ENCODE measurements at places on chromosomes 12 and 14.
A peak's percentile ranks its signal among the peaks of the same experiment; 100 is the strongest.

DNA sequence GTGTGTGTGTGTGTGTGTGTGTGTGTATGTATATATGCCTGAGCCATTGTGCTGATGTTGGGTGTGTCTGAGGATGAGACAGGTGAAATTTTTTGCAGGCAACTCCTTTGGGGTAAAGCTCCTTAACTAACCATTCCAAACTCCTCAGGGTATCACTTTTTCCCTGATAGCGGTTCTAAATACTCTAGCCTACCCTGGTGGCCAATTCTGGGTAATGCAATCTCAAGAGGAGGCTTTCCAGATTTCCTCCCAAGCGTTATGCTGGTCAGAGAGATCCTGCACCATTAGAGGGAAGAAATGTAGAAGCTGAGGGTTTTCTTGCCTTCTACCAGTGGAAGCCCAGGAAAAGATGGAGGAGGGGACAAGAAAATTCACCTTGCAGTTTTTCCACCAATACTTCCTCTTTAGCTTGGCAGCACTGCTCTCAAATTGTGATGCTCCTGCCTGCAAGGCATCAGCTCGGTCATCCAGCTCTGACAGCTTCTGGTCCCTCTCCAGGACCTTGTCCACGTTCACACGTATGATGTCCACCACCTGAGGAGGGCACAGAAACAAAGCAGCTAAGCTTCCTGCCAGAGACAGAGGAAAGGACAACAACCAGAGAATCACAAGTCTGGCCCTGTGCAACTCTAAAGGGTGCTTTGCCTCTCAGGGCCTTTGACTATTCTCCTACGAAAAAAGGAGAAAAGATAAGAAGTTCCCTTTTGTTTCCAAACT, 4.9 kb downstream of the VAMP1 start:
- H3K27ac ChIP-seq: no peak overlapping the region
- peaks cover 20% of the 10 kb centered on the region for H3K36me3 ChIP-seq
- peaks cover 12% of the 10 kb centered on the region for H3K4me1 ChIP-seq

DNA sequence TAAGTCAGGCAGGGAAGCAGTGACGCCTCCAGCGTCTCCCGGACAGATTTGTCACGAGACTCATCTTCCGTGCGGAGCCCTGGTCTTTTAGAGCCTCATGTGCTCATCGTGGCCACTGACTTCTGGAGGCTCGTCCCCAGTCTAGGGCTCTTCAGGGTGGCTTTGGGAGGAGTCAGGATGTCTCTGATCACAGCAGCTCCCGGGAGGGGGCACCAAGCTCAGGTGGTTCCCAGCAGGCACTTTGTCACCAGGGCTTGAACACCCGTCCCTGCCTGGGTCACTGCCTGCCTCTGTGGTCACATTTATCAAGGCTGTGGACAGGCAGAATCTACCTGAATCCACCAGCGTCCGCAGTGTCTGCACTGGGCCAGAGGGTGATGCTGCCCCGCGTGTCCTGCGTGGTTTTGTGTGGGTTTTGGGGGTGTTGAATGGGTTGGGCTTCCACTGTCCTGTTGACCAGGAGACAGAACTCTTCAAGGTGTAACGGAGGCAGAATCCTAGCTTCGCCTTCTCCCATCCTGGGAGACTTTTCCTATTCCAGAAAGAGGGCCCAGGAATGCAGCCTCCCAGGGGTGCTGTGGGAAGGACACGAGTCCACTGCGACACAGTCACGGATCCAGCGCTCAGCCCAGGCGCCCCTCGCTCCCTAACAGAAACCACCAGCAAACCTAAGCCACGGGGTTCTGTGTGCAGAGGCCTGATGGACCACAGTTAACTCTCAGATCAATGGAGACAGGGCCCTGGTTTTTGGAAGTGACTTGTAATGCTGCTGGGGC, 132.3 kb downstream of the ADGRD1 start:
- H3K27ac ChIP-seq: no peak overlapping the region
- peaks cover 55% of the 10 kb centered on the region for H3K4me1 ChIP-seq
- H3K36me3 ChIP-seq: peaks cover 5% of the 10 kb centered on the region
- no peak for DNase-seq

GRCh38 chr14:104642540-104642868, 37.9 kb upstream of the TMEM179 start:
- DNase-seq: no peak
- H3K27ac ChIP-seq: no peak overlapping the region
- peaks cover 46% of the 10 kb centered on the region for H3K27me3 ChIP-seq
- H3K36me3 ChIP-seq: peaks cover 9% of the 10 kb centered on the region
- peaks cover 14% of the 10 kb centered on the region for H3K4me1 ChIP-seq
- H3K4me3 ChIP-seq: no peak overlapping the region

DNA sequence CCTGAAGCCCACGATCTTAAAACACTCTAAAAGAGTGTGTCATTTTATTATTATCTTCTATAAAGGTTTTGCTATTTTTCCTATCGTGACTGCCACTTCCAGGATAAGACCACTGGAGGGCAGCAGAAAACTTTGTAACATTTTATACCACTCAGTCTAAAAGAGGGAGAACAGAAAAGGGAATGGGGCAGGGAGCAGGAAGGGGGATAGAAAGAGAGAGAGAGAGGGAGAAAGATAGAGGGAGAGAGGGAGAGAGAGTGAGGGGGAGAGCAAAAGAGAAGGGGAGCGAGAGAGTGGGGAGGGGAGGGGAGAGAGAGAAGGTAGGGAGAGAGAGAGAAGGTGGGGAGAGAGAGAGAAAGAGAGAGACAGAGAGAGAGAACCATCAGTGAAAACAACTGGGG, 2.0 kb upstream of the ART4 start:
- peak; percentile 39 for DNase-seq
- H3K27me3 ChIP-seq: peaks cover 7% of the 10 kb centered on the region
- H3K4me3 ChIP-seq: no peak overlapping the region
- H3K4me1 ChIP-seq: peaks cover 38% of the 10 kb centered on the region
- no peaks in the 10 kb centered on the region for H3K36me3 ChIP-seq

- peaks cover 23% of the 10 kb centered on the region for H3K27me3 ChIP-seq
- no peaks in the 10 kb centered on the region for H3K4me1 ChIP-seq
- H3K4me3 ChIP-seq: no peak overlapping the region
- no peaks in the 10 kb centered on the region for H3K36me3 ChIP-seq
- no peak for DNase-seq
- H3K27ac ChIP-seq: no peak overlapping the region
Observed at GRCh38 chr12:119071638-119072231, 90.4 kb downstream of the SRRM4 start.

- peaks cover 35% of the 10 kb centered on the region for H3K27me3 ChIP-seq
- no peak for DNase-seq
- no peak overlapping the region for H3K27ac ChIP-seq
- H3K36me3 ChIP-seq: no peaks in the 10 kb centered on the region
- peaks cover 34% of the 10 kb centered on the region for H3K4me1 ChIP-seq
Observed at GRCh38 chr14:104278214-104278534, 139.8 kb downstream of the KIF26A start.

- no peak overlapping the region for H3K27ac ChIP-seq
- no peak for DNase-seq
- H3K27me3 ChIP-seq: peaks cover 8% of the 10 kb centered on the region
- H3K36me3 ChIP-seq: no peaks in the 10 kb centered on the region
Observed at GRCh38 chr14:99541677-99542470, 60.7 kb downstream of the CCNK start.

DNA sequence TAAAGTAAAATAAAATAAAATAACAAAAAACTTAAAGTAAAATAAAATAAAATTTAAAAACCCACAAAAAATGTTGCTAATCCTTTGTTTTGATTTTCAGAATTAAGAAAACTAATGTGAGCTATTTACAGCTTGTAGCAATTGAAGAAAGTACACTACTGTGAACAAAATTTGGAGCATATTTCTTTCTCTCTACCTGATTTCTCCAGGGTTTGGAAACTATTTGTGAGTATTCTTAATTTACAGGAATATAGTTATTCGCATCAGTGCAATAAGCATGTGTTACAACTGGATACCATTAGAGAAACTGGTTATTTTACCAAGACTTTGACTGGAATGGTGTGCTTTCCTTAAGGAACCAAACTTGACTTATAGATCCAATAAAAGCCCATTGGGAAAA, 86.1 kb upstream of the CNOT2 start:
- no peaks in the 10 kb centered on the region for H3K4me1 ChIP-seq
- DNase-seq: no peak
- no peaks in the 10 kb centered on the region for H3K27me3 ChIP-seq
- no peak overlapping the region for H3K4me3 ChIP-seq

DNA sequence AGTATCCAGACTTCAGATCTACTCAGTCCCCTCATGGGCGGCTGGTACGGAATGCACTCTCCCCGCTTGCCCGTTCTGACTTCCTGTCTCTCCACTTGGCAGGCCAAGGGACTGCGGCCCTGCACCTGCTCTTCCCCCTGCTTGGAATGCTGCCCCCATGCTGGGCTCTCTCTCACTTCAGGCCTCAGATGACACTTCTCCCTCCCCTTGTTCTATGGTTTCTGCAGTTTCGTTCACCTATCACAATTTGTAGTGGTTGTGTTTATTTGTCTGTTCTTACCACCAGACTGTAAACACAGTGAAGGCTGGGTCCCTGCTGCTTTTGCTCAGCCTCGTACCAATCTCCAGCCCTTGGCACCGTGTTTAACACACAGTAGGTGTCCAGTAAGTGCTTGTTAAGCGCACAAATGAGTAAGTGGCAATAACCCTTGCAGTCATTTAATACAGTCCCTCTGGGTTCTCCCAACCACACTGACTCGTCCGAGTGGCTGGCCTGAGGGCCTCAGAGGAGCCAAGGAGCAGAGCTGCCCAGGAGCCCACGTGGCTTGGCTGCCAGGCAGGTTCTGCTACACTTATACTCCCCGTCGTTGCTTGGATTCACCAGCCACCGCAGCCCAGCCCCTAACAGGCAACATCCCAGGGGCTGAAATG, 11.8 kb downstream of the SLC6A12 start:
- H3K27me3 ChIP-seq: peaks cover 88% of the 10 kb centered on the region
- peaks cover 43% of the 10 kb centered on the region for H3K4me1 ChIP-seq
- H3K4me3 ChIP-seq: peak overlapping the region; percentile 78

DNA sequence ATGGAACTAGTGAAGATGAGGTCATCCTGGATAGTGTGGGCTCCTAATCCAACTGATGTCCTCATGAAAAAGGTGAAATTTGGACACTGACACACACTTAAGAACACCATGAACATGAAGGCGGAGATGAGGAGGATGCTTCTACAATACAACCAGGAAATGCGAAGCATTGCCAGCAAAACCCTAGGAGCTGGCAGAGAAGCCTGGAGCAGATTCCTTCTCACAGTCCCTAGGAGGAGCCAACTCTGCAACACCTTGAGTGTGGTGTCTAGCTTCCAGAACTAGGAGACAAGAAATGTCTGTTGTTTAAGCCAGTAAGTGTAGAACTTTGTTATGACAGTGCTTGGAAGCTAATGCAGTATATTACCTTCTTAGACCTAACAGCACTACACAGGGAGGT, 191.9 kb upstream of the PWP1 start:
- peaks cover 8% of the 10 kb centered on the region for H3K36me3 ChIP-seq
- no peak overlapping the region for H3K4me3 ChIP-seq
- H3K27ac ChIP-seq: no peak overlapping the region
- peaks cover 60% of the 10 kb centered on the region for H3K4me1 ChIP-seq
- DNase-seq: no peak
- H3K27me3 ChIP-seq: peaks cover 10% of the 10 kb centered on the region

DNA sequence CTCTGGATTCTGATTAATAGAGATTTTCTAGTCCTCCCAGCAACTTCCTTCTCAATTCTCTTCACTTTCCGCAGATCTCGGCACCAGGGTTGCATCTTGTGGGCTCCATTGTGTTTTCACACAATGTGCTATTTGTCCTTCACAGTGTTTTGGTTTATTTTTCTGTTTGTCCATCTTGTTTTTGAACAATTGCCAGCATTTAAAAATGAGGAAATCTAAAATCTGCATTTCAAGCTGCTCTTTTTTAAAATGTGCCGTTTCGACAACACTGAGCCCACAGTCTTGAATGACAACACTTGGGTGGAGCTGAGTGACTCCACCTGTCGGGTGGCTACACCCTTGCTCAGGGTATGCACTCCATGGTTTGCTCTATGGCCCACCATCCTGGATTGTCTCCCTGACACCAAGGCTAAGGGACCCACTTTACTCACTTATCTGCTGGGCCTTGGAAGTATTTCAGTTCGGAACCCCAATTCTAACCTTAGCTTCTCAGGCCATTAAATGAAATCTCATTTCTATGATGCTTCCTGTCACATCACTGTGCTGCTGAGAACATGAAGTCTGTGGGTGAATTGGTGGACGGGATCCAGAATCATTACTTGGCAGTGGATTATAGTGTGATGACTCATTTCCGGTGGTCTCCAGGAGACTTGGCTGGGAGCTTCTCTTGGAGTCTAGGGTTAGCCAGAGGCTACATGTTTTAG, 3.4 kb upstream of the MYRFL start:
- no peaks in the 10 kb centered on the region for H3K27me3 ChIP-seq
- no peak overlapping the region for H3K4me3 ChIP-seq
- no peak for DNase-seq
- H3K4me1 ChIP-seq: no peaks in the 10 kb centered on the region
- H3K36me3 ChIP-seq: no peaks in the 10 kb centered on the region
- no peak overlapping the region for H3K27ac ChIP-seq
